Kidney epithelial cell (primary cell): ENCODE measurements at places on chromosomes 1 and 21.

- DNase-seq, result no peak
These were observed 13.7 kb downstream of the PSMA5 start for GRCh38 chr1:109412551-109412950.

- peak; percentile 72 for DNase-seq
These were observed 64.7 kb downstream of the NRIP1 start for GRCh38 chr21:15000081-15000480.

DNA sequence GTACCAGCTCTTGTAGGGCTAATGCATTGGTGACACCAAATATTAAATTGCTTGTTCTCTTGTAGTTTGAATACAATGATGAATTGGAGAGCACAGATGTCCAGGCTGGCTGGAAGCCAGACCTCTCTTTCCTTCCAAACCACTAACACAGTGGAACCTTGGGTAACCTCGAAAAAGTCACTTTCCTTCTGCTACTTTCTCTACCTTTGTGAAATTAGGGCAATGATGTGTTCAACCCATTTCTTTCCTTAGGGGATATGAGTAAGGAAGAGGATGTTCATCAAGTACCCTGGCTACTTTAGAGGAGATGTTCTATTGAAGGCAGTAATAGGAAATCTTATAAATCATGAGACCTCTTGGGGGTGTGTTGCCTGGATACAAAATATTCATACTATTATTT lies 55.7 kb downstream of the XCL2 start:
- DNase-seq, result no peak

GRCh38 chr1:203174324-203174985 lies 1.2 kb downstream of the MYBPH start:
- DNase-seq, result no peak

DNA sequence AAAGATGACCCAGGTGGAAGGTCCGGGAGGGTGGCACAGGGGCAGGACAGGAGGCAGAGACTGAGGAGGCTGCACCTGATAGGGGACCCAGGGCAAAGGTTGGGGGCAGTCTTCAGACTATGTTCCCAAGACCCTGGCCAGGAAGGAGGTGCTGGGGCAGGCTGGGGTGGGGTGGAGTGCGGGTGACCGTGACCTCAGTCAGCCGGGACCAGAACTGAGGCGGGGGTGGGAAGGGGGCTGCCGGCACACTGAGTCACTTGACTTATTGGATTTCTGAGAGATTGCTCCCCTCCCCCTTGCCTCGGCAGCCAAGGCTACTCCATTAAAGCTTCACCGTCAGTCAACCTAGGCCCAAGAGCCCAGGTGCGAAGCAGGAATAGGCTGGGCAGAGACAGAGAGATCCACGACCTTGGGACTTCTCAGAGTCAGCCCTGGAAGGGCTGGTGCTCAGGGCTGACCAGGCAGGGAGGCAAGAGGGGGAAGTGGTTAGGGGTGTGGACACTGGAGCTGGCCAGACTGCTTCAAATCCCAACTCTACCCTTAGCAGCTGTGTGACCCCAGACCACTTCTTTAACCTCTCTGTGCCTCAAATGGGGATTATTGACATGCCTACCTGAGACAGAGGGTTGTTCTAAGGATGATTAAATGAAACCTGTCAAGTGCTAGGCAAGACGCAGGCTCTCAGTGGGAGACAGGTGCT lies 47.9 kb upstream of the LAPTM5 start:
- DNase-seq, result no peak

GRCh38 chr1:100328133-100328532 lies 24.2 kb upstream of the CDC14A start:
- DNase-seq, result no peak

DNA sequence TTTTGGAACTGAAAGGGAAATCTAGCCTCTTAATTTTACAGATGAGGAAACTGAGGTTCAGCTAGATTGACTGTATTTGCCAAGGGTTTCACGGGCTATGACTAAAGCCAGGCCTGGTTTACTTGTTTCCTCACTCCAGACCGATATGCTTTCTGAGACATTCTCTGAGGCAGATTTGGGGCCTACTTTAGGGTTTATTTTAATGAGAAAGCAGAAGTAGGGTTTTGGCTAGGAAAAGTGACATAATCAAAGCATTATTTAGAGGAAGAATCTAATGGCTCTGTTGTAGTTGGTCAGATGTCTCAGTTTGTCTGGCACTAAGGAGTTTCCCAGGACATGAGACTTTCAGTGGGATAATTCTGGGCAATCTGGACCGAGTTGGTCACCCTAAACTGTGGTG lies 1.5 kb upstream of the RPTN start:
- DNase-seq, result no peak

GRCh38 chr1:155050560-155051341 lies at the start of gene ADAM15:
TSS of gene ADAM15 (plus strand) at chr1:155051316. CDS start at chr1:155051387, 71 bp downstream.
- no peak for DNase-seq

DNA sequence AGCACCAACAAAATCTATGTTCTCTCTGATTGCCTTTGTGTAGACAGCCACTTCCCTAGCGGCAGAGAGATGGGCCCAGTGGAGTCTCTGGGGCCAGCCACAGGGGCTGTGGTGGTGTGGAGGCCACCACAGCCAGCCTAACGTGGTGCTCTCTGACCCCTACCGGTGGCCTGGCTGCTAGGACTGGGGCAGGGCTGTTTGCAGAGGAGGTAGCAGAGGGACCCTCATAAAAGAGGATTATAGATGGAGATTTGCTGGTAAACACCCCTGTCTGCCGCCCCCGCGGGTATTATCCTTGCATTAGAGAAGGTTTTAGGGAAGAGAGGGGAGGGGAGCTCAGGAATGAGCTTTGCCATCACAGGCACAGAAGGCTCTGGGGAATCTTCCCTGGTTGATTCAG lies 310.3 kb upstream of the VAMP3 start:
- no peak for DNase-seq

GRCh38 chr1:151043163-151043562 lies 4.4 kb upstream of the C1orf56 start:
- no peak for DNase-seq

DNA sequence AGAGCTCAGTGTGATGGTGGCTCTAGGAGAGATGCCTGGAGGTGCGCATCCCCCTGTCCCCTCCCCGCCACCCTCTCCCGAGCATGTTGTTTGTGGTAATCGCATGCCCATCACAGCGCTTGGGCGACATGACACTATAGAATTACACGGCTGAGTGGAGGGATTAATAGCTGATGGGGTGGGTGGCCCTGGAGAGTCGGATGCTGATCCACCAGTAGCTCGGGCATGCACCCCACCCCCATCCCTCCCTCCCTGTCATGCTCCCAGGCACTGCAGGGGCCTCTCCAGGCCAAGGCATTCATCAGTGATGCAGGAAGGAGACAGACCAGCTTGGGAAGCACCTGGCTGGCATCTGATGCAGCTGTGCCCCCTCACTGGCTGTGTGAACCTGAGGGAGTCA lies 159.0 kb upstream of the IGSF21 start:
- DNase-seq, result no peak

GRCh38 chr1:65332821-65333220 lies 23.5 kb downstream of the DNAJC6 start:
- DNase-seq, result no peak

- DNase-seq, result peak; percentile 26
These were observed 108.5 kb upstream of the SERTAD4 start for GRCh38 chr1:210123924-210124589.

GRCh38 chr1:153494976-153495535 lies 34.6 kb upstream of the S100A7 start:
- DNase-seq, result no peak
